ENCODE measurements at places on chromosomes 1 and 21.

- DNase-seq, result no peak
Measured at GRCh38 chr1:113479713-113480676, 89.7 kb downstream of the MAGI3 start.

GRCh38 chr1:196115646-196116045, 492.6 kb downstream of the KCNT2 start:
- no peak for DNase-seq

- DNase-seq, result peak; percentile 12
Measured at GRCh38 chr21:26169061-26169610, 1.4 kb downstream of the APP start.

GRCh38 chr21:27674041-27674615, 707.2 kb upstream of the ADAMTS5 start:
- DNase-seq, result no peak

DNA sequence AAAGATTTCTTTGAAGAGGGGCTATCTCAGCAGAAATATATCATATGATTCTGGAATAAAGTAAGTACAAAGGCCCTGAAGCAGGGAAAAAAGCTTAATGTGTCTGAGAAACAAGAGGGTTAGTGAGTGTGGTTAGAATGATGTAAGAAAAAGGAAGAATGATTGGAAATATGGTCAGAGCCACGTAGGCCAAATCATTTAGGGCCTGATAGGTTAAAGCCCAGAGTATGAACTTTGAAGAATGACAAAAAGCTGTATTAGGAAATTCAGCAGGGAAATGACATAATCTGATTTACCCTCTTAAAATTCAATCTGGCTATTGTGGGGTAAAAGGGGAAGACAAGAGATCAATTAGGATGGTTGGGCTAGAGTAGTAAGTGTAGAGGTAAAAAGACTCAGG, 69.0 kb upstream of the MUTYH start:
- DNase-seq, result no peak

GRCh38 chr1:230090194-230090711, 23.2 kb downstream of the GALNT2 start:
- DNase-seq, result no peak

- no peak for DNase-seq
Measured at GRCh38 chr1:57272150-57272549, 151.7 kb downstream of the DAB1 start.

Measured in stimulated activated CD4-positive, alpha-beta T cell treated with anti-CD3 and anti-CD28 coated beads, Interleukin-15, amount 100 ng/mL, for 1 hour (primary cell).